ENCODE measurements at places on chromosomes 5 and 9.

DNA sequence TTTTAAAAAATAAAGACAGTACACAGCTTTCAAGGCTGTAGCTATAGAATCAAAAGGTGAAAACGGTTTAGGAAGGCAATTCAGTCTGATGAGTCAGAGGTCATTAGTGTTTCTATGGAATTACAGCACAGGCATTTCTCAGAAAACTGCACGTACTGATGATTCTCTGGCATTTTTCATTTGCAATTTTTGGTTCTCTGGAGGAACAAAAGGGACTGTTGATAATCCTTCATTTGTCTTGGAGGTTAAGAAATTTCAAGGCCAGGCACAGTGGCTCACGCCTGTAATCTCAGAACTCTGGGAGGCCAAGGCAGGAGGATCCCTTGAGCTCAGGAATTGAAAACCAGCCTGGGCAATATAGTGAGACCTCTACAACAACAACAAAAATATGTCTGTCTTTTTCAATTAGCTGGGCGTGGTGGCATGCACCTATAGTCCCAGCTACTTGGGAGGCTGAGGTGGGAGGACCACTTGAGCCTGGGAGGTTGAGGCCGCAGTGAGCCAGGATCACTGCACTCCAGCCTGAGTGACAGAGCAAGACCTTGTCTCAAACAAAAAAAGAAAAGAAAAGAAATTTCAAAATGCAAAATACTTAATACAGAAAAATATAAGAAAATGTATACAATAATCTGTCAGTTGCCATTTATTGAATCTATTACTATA lies 27.3 kb downstream of the NR6A1 start:
- DNase-seq = no peak

DNA sequence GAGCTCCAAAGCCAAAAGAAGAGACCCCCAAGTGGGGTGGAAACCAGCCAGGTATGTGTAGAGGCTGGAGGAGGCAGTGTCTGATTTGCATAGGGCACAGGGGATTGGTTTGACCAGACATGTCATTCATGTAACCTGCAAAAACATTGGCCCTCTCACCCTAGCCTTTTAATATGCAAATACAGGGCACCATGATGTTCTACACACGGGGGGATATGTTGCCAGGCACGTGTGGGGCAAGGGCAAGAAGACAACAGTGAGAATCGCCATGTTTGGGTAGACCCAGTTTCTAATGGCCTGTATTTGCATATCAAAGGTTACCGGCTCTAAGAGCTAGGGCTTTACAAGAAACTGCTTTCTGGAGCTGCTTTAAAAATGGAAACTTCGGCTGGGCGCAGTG lies 208.9 kb downstream of the GOLPH3 start:
- no peak for DNase-seq

DNA sequence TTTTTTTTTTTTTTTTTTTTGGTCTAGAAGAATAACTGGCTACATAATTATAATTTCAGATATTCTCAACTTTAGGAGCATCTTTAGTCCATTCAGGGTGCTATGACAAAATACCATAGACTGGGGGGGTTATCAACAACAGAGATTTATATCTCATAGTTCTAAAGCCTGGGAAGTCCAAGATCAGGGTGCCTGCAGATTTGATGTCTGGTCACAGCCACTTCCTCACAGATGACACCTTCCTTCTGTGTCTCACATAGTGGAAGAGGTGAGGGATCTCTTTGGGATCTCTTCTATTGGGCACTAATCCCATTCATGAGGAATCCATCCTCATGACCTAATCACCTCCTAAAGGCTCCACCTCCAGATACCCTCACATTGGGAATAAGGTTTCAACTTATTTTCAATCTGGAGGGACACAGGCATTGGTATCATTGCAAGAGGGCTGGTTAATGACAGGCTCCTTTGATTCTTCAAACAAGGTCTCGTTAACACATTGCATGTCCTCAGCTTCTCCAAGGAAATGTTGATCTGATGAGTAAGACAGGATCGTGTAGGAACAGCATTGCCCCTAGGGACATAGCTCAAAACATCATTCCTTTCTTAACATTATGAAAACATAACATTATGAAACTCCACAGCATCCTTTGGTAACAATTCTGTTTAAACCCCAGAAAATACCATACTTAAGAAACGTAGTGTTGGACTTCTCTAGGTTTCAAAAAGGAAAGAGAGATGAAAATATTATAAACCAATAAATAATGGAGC lies 372.4 kb downstream of the SEMA5A start:
- no peak for DNase-seq

DNA sequence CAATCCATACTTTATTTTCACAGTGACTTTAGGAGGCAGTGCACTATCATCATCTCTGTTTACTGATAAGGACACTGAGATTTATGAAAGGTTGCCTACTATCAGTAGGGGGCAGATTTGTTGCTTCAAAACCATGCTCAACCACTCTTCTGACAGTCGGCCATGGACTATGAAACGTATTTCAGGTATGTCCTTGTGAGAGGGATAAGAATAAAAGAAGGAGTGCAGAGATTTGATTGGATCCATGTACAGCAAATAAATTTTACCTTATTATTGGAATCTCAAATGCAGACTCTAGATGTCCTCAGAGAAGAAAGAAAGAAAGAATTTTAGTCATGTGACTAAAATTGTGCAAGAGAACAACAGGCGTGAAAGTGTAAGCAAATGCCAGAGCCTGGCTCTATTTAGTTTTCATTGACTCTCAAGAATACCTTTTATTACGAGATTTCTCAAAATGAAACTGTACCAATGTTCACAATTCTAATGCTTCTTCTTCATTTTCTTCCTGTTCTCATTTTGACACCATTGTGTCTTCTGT lies 296.6 kb upstream of the RASA1 start:
- peak; percentile 45 for DNase-seq

DNA sequence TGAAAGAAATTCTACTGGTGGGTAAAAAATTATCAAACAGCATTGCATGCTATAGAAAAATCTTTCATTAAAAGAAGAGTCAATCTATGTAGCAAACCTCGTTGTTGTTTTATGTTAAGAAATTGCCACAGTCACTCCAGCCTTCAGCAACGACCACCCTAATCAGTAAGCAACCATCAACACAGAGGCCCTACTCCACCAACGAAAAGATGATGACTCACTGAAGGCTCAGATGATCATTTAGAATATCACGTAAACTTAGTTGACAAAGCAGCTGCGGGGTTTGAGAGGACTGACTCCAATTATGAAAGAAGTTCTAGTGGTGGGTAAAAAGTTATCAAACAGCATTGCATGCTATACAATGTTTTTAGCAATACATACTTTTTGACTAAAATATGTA lies 242.6 kb downstream of the DRD1 start:
- no peak for DNase-seq

GRCh38 chr5:172910828-172911627 lies 48.2 kb upstream of the RPL26L1 start:
- DNase-seq = peak; percentile 36

DNA sequence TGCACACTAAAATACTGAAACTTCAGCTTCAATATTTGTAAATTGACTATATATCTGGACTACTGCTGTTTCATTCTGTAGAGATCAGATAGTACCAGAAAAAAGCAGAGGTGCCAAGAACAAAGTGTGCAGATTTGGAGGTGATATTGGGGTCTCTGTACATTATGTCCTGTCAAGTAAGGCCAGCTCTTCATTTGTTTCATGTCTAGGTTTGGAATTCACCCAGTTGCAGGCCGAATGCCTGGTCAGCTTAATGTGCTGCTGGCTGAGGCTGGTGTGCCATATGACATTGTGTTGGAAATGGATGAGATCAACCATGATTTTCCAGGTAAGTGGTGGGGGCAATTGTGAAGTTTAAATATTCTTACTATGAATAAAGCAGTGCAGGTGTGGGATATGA lies 96.9 kb downstream of the NNT start:
- no peak for DNase-seq

DNA sequence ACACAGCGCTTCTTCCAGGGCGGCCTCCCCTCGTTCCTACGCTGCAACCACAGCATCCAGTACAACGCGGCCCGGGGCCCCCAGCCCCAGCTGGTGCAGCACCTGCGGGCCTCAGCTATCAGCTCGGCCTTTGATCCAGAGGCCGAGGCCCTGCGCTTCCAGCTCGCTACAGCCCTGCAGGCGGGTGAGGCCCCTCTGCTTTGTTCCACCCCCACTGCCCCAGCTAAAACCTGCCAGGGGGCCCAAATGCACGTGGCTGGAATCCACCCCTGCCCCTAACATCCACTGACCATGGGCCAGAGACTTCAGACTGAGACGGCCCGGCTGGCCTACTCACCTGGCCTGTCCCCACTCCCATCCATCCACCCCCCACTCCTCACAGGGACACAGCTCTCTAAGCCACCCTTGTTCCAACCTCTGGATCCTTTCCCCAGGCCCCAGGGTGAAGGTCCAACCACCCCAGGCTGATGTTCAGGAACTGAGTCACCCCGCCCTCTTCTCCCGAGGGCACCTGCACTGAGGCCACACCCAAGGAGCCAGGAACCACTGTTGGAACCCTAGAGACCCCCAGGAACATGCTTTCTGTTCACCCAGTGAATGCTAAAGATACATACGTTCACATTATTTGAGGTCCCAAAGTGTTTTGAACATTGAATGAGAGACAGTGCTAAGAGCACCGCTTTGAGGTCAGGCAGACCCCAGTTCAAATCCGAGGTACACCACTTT lies 18.9 kb upstream of the ASS1 start:
- no peak for DNase-seq

DNA sequence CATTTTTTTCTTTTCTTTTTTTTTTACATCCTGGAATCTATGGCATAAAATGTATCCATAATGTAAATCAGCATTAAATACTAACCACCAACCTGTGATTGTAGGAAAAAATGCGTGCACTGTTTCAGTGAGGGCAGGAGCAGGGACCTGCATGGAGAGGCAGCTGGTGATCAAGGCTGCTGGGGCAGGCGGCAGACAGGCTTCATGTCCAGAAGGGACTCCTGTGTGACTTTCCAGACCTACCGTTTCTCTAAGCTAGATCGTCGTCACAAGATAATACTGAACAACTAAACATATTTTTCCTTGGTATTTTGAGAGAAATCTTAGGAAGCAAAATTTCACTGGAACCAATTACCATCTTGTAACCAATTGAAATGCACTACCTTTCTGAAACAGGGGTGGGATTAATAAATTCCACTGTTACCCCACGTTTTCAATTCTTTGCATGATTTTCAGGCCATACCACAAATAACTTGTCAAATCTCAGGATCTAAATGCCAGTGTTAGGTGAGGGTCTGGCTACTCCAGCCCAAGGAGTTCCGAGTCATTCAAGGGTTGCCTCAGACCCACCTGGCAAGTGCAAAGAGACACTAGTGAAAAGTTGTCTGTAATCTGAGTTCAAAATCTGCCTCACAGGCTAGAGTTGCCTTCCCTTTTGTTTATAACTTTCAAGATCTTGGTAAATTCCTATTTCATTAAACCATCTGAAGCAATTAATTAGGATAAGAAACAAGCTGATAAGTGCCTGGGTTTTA lies 198.2 kb downstream of the SEMA5A start:
- no peak for DNase-seq

DNA sequence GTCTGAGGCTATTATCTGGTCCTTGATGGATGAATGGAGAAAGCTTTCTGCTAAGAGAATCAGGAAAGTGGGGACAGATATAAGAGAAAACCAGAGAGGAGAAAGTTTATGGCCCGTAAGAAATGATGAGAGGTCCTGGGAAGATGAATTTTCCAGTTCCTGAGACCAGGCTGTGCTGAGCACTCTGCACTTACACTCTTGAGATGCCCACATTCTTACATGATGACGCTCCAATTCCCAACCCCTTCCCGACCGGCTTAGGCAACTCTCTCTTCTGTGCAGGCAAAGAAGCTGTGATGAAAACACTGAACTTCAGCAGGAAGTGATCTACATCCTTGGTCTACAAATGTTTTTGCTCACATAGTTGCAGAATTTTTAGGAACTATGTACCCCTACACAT lies 417.0 kb downstream of the ARHGEF28 start:
- no peak for DNase-seq

- peak; percentile 58 for DNase-seq
Measured at GRCh38 chr9:99906403-99907207, at the start of gene STX17. Gene STX17, plus strand, starts transcription at chr9:99906654. Its CDS starts 8,586 bp downstream, at chr9:99915240.

DNA sequence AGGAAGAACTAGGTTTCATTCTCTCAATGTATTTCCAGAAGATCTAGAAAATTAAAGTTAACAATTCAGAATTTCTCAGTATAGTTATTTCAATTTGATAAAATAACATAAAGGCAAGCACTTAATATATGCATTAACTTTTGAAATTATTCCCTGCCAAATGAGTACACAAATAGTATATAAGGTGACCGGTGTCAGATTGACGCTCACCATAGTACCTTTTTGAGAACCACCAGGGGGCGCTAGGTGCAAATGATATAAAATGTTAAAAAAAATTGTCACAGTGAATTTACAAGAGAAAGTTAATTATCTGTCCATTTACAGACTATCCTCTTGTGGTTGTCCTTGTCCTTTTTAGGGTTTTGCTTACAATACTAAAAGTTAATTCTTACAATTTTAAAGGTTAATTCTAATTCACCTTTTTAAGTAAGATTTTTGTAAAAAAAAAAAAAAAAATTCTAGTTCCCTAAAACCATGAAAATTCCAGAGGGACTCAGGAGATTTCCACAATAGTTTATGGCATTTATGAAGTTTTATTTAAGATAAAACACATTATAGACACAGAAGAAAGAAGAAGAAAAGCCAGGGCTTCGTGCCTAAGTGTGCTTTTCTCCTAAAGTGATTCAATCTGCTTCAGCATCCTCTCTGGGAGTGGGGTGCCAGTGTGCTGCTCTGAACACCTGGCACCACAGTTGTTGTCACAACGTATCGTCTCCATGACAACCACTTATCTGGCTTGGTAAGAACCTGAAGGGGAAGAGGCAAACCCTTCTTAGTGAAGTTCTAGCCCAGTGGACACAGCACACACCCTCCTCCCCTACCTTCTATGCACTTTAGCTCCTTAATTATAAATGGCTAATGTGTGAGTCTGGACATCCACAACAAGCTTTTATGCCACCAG lies 1.7 kb downstream of the ADAMTS16 start:
- DNase-seq = peak; percentile 77

DNA sequence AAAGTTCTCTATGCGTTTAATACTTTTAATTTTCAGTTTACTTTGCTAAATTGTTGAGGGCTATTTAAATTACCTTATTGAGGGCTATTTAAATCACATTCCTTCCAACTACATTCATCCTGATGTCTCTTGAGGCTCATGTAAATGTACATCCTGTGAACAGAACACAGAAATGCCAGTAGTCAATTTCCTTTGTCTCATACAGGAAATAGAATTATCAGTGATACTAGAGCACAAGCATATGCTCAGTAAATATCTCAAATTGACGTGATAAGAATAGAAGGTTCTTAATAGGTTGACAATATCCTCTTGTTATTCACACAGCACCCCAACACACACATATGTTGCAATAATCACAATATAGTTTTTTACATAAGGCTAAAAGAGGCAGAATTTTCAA lies 449.0 kb downstream of the CYLC2 start:
- no peak for DNase-seq

- DNase-seq = peak; percentile 50
Measured at GRCh38 chr9:35903049-35903448, 3.0 kb upstream of the HRCT1 start.

DNA sequence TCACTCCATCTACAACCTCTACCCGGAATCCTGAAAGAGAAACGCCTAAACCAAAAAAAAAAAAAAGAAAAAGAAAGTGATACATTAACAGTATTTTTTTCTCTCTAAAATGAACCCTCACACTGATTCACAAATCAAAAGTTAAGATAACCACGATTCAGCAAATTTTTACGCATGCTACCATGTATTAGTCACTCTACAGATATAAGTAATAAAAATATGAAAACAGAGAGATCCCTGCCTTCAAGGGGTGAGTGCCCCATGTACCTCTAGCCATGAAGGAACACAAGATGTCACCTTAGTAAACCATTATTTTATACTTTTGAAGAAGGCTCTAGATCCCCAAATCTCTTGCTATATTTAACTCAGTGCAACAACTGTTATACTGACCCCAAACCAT lies 33.4 kb downstream of the CEMIP2 start:
- DNase-seq = no peak

GRCh38 chr5:1762883-1763547 lies 36.6 kb downstream of the MRPL36 start:
- DNase-seq = no peak
